Left lung (tissue), 14 donors: ENCODE measurements at places on chromosomes 7 and 10. TPM values are rescaled to one million over a fixed set of nuclear protein-coding genes. Genes with fewer than 3 reads are reported as not detected.

The EPO gene
- polyA plus RNA-seq = 0.20 TPM

DNA sequence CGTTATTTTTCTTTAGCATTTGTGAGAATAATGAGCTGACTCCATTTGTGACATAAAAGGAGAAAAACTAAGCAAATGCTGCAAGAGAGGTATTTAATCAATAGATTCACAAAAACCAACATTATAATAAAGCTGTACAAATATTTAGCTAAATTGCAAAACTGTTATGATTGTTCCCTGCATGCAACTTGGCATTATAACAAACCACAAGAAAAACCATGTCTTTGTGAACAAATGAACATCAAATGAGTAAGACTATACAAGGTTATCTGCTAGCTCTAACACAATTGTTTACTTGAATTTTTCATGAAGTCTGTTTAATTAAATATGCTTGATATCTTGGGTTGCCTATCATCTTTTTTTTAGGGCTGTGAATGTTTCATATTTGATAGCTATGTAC, 50.8 kb upstream of the PPP1R9A start:
- H3K4me3 ChIP-seq = no peak overlapping the region
- H3K27me3 ChIP-seq = no peaks in the 10 kb centered on the region
- no peaks in the 10 kb centered on the region for H3K36me3 ChIP-seq
- H3K4me1 ChIP-seq = no peaks in the 10 kb centered on the region
- DNase-seq = no peak
- H3K27ac ChIP-seq = no peak overlapping the region

GRCh38 chr7:98286701-98287485, 5.4 kb downstream of the BRI3 start:
- H3K27ac ChIP-seq = peak overlapping the region; percentile 97
- no peaks in the 10 kb centered on the region for H3K36me3 ChIP-seq
- H3K4me1 ChIP-seq = peaks cover 41% of the 10 kb centered on the region
- H3K27me3 ChIP-seq = no peaks in the 10 kb centered on the region
- DNase-seq = no peak

GRCh38 chr7:135758531-135758932, 9.9 kb upstream of the FAM180A start:
- H3K27ac ChIP-seq = peak overlapping the region; percentile 71
- no peak for DNase-seq
- peak overlapping the region; percentile 1 for H3K4me3 ChIP-seq
- no peaks in the 10 kb centered on the region for H3K36me3 ChIP-seq

The PRKG1 gene
- 17.4 TPM for polyA plus RNA-seq

The AGBL3 gene
- 15.3 TPM for polyA plus RNA-seq

- no peak overlapping the region for H3K4me3 ChIP-seq
- DNase-seq = no peak
- no peaks in the 10 kb centered on the region for H3K36me3 ChIP-seq
Measured at GRCh38 chr7:69078997-69079769, 519.1 kb upstream of the AUTS2 start.

DNA sequence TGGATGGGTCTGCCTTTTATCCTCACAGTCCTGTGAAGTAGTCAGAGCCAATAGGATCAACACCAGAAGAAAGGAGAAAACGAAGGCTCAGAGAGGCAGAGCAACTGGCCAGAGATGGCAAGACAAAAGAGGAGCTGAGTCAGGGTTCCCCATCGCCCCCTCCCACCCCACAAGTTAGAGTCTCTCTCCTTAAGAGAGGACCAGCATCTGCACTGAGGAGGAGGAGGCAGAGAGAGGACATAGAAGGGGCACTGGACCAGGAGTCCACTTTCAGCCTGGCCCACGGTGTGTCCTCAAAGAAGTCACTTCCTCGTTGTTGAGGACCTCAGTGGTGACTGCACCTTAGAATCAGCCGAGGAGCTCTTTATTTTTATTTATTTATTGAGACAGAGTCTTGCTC, 11.6 kb downstream of the SPOCK2 start:
- no peaks in the 10 kb centered on the region for H3K27me3 ChIP-seq
- no peak for DNase-seq
- no peaks in the 10 kb centered on the region for H3K4me1 ChIP-seq
- no peaks in the 10 kb centered on the region for H3K36me3 ChIP-seq
- H3K4me3 ChIP-seq = no peak overlapping the region
- H3K27ac ChIP-seq = no peak overlapping the region

The LDB3 gene
- polyA plus RNA-seq = 1.2 TPM

The HGF gene
- 31.2 TPM for polyA plus RNA-seq

The PLAU gene
- 1.4 TPM for polyA plus RNA-seq

- no peaks in the 10 kb centered on the region for H3K4me1 ChIP-seq
- no peak overlapping the region for H3K27ac ChIP-seq
- no peaks in the 10 kb centered on the region for H3K27me3 ChIP-seq
- no peak overlapping the region for H3K4me3 ChIP-seq
- no peaks in the 10 kb centered on the region for H3K36me3 ChIP-seq
Measured at GRCh38 chr7:40753455-40753854, 618.6 kb downstream of the SUGCT start.

The PLEKHS1 gene
- 0.13 TPM for polyA plus RNA-seq
